Pancreas (tissue), 10 donors: ENCODE measurements at places on chromosomes 3 and 15. TPM values are rescaled to one million over a fixed set of nuclear protein-coding genes. Genes with fewer than 3 reads are reported as not detected.
A peak's percentile ranks its signal among the peaks of the same experiment; 100 is the strongest.

- no peak overlapping the region for H3K4me3 ChIP-seq
- no peaks in the 10 kb centered on the region for H3K36me3 ChIP-seq
- no peak overlapping the region for H3K27ac ChIP-seq
- H3K27me3 ChIP-seq, result no peaks in the 10 kb centered on the region
- no peaks in the 10 kb centered on the region for H3K4me1 ChIP-seq
- DNase-seq, result no peak
Observed at GRCh38 chr3:66261355-66261754, 40.6 kb downstream of the SLC25A26 start.

- no peak overlapping the region for H3K27ac ChIP-seq
- peaks cover 6% of the 10 kb centered on the region for H3K27me3 ChIP-seq
- H3K4me1 ChIP-seq, result no peaks in the 10 kb centered on the region
- DNase-seq, result no peak
Observed at GRCh38 chr3:14297784-14298236, 104.6 kb upstream of the SLC6A6 start.

- peak overlapping the region; percentile 87 for H3K27ac ChIP-seq
- H3K36me3 ChIP-seq, result no peaks in the 10 kb centered on the region
- peak overlapping the region; percentile 76 for H3K4me3 ChIP-seq
- no peak for DNase-seq
- H3K27me3 ChIP-seq, result no peaks in the 10 kb centered on the region
Observed at GRCh38 chr3:98521897-98522543, 682 bp downstream of the CLDND1 start.

DNA sequence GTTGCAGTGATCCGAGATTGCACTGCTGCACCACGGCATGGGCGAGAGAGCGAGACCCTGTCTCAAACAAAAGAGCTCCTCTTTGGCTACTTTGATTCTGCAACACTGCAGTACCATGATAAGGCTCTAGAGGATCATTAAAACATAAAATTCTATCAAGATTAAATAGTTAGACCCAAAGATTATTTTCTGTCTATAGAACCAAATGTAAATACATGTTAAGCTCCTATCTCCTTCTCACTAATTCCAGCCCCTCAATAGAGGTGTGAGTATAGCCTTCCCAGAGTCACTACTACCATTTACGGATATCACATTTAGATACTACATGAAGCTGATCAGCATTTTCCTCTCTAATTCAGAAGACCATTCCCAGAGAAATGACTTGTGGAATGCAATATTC lies 4.3 kb upstream of the MUC13 start:
- no peaks in the 10 kb centered on the region for H3K27me3 ChIP-seq
- no peak overlapping the region for H3K4me3 ChIP-seq
- H3K4me1 ChIP-seq, result no peaks in the 10 kb centered on the region
- no peak overlapping the region for H3K27ac ChIP-seq
- no peak for DNase-seq

The CFAP91 gene
- total RNA-seq, result 9.3 TPM

The OCA2 gene
- 0.12 TPM for total RNA-seq

The IL20RB gene
- 0.52 TPM for total RNA-seq

The CPOX gene
- 5.5 TPM for total RNA-seq

The SLC9A9 gene
- 3.1 TPM for total RNA-seq

The CHRD gene
- 16.1 TPM for total RNA-seq
